ENCODE measurements at places on chromosomes 4 and X. TPM values are rescaled to one million over a fixed set of nuclear protein-coding genes. Genes with fewer than 3 reads are reported as not detected.

Gene PFKFB1
- polyA plus RNA-seq, result 0.13 TPM

GRCh38 chr4:67292045-67292444 lies 253.3 kb downstream of the CENPC start:
- DNase-seq, result no peak

Gene ARMCX1
- polyA plus RNA-seq, result 0.05 TPM

DNA sequence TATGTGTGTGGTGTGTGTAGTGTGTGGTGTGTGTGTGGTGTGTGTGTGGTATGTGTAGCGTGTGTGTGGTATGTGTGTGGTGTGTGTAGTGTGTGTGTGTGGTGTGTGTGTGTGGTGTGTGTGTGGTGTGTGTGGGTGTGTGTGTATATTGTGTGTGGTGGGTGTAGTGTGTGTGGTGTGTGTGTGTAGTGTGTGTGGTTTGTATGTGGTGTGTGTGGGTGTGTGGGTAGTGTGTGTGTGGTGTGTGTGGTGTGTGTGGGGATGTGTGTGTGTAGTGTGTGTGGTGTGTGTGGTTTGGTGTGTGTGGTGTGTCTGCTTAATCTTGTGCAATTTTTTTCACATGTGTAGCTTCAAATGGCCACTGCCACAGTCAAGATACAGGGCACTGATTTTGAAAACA lies 94.5 kb downstream of the CPZ start:
- DNase-seq, result no peak

DNA sequence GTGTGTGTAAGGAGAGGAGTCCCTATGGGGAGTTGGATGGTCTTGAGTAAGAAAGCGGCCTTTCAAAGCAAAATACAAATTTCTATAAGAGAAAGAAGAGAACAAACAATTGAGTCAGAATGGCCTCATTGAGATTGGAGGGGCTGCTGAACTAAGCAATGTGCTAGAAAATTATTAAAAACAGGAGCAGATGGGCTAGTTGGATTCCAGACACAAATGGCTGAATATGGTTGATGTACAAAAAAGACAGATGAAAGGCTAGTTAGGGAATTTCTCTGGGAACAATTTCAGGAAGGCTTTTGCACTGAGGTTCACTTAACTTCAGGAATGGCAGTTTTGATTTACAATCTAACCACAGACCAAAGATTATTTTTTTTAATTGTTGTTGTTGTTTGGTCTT lies 1806.8 kb upstream of the TENM3 start:
- no peak for DNase-seq

Gene FATE1
- polyA plus RNA-seq, result 0.26 TPM

GRCh38 chr4:184329659-184330400 lies 112.2 kb upstream of the ENPP6 start:
- peak; percentile 90 for DNase-seq

DNA sequence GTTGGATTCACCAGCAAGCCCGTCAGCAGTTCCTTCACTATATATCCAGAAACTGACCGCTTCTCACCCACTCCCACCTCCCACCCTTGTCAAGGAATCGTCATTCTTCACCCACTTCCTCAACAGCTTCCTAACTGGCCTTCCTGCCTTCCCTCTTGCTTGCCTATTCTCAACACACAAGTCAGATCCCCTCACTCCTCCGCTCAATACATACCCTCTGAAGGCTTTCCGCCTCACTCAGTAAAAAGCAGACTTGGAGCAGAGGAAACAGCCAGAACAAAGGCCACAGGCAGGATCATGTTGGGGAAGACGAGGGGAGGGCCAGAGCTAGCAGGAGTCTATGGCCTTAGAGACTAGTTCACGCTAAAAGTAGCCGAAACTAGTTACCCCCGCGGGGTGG lies 23.7 kb downstream of the RWDD4 start:
- no peak for DNase-seq

Gene ETDB
- polyA plus RNA-seq, result not detected

- no peak for DNase-seq
These were observed 12.5 kb downstream of the L1CAM start for GRCh38 chrX:153873282-153874084.

GRCh38 chrX:40104630-40104984 lies 6.8 kb upstream of the BCOR start:
- DNase-seq, result no peak

GRCh38 chr4:110452546-110452945 lies 23.4 kb upstream of the ENPEP start:
- no peak for DNase-seq

Gene ARHGAP4
- 81.6 TPM for polyA plus RNA-seq

Gene VEGFC
- not detected for polyA plus RNA-seq

- no peak for DNase-seq
These were observed 144.4 kb downstream of the PCDH18 start for GRCh38 chr4:137387924-137388323.

DNA sequence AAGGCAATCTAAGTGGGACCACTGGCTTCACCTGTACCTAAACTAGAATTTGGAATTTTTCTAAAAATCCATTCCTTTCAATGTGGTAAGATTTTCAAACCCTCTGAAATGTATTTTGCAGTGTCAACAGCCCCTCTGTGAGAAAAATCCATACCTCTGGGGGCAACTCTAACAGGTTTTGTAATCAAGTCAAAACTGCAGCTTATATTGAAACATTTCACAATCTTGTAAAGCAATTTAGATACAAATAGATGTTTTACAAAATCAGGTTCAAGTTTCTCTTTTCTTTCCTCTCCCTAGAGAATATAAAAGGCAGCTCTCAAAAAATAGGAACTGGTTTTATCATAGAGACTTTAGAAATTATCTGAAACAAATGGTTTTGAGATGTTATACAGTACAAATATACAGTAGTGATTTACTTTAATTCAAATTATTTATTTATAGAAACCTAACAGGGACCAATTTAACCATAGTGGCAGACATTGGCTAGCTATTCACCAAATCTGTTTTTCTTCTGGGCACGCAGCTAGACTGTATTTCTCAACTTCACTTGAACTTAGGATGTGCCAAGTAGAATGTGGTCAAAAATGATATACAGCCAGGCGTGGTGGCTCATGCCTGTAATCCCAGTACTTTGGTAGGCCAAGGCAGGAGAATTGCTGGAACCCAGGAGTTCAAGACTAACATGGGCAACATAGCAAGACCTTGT lies 36.3 kb upstream of the SPINK2 start:
- DNase-seq, result no peak

DNA sequence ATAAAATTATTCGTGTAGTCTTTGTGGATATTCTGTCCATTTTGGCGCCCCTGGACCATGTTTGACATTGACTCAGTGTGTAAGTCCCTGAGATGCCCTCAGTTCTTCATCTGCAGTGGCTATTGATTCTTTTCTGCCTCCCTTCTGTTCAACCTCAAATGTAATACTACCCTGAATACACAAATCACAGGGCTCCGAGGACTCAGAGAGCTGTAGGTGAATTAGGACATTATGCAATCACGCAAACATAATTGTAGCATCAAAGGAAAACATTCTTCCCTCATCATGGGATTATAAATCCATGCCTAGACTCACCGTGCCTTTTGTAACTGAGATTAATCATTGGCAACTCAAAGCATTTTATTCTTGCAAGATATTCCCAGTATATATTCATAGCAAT lies 161.4 kb upstream of the PACRGL start:
- DNase-seq, result no peak

Gene BCORL1
- polyA plus RNA-seq, result 1.7 TPM

Gene SLC26A1
- 0.96 TPM for polyA plus RNA-seq

Gene SPATA4
- polyA plus RNA-seq, result not detected

Gene PRDM8
- 0.09 TPM for polyA plus RNA-seq

DNA sequence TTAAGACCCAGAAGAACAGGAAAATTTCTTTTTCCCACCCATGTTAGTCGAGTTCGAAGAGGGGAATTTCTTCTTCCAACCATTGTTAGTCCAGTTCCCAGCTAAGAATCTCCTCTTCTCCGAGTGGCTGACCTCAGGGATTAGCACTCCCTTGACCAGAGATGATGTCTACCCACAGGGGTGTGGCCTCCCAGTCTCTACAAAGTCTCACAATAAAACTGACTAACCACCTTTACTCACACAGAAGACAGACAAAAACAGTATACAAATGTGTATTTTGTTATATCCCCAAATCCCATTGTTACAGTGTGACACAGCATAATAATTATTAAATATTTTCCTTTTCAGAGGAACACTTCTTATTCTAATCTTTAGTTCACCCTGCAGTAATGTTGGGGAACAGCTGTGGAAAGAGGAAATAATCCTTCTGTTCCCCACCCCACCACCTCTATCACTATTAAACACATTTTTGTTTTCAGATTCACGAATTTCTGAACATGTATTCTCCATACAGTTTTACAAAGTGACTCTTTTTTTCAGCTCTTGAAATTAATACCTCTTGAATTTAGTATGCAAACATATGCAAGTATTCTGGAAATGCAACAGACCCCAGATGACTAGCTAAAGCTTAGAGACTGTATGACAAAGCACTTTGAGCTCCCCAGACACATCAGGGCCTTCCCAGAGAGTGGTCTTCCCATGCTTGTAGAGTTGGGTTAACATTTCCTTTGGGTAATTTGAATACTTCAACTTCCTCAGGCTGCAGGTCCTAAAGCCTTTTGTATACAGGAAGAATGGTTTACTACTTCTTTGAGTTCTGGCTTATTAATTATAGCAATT lies 62.5 kb upstream of the NFKB1 start:
- DNase-seq, result no peak

Gene HSFX4
- 0.15 TPM for polyA plus RNA-seq

Gene SLC7A11
- polyA plus RNA-seq, result 1.8 TPM

DNA sequence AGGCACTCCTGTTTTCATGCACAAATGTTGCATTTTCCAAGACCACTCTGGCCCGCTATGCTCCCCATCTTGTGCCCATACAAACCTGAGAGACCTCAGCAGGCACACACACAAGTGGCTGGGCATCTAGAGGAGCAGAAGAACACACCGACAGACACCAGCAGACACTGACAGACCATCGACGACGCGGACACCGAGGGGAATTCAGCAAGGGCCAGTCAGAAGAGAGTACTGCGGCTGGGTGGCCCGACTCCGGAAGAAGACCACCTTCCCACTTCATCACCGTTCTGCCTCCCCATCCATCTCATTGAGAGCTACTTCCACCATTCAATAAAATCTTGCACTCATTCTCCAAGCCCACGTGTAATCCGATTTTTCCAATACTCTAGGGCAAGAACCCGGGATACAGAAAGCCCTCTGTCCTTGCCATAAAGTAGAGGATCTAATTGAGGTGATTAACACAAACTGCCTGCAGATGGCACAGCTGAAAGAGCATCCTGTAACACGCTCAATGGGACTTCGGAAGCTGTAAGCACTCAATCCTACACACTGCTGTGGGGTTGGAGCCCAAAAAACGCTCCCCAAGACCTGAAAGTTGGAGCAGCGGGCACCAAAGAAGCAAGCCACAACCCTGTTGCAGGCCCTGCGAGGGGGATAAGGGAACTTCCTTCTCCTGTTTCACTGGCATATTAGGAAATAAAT lies 780.9 kb downstream of the ARAP2 start:
- no peak for DNase-seq

Gene ARHGAP6
- polyA plus RNA-seq, result 0.94 TPM

Gene CCSER1
- polyA plus RNA-seq, result 1.2 TPM

DNA sequence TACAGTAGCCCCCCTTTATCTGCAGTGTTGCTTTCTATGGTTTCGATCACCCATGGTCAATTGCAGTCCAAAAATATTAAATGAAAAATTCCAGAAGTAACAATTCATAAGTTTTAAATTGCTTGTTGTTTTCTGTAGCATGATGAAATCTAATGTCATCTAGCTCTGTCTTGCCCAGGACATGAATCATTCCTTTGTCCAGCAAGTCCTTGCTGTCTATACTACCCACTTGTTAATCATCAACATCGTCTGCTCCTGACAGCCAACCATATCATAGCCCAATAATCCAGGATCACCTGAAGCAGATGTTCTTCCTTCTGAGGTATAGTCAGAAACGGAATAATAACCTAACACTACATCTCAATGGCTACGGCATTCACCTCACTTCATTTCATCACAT lies 79.8 kb downstream of the ADAMTS3 start:
- no peak for DNase-seq

- no peak for DNase-seq
These were observed 32.5 kb upstream of the SLC2A9 start for GRCh38 chr4:10053635-10054453.

Gene CXorf38
- polyA plus RNA-seq, result 14.4 TPM

Gene ZMAT1
- polyA plus RNA-seq, result 1.2 TPM

- peak; percentile 65 for DNase-seq
These were observed 1.2 kb upstream of the NEUROG2 start for GRCh38 chr4:112517067-112517634.

GRCh38 chrX:148541584-148541940 lies 41.1 kb downstream of the AFF2 start:
- DNase-seq, result no peak

Gene SYTL5
- 0.06 TPM for polyA plus RNA-seq

DNA sequence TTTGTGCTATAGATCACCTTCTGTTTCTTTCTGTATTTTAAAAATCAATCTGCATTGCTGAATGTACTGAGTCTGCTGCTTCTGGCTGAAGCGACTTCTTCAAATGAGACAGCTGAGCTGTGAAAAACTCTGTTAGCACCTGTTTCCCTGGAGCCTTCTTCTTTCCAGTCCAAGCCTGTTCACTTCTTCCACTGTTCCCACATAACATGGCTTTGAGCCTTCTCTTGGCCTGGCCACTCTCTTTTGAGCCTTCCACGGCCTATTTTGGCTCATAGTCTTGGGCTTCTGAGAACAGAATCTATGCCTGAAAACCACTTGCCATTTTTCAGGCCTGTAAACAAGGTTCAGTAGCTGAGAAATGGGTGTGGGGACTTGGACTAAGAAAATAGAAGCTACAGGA lies 132.9 kb upstream of the IGFBP7 start:
- DNase-seq, result no peak

Gene JADE1
- polyA plus RNA-seq, result 19.4 TPM

Gene SULT1E1
- polyA plus RNA-seq, result not detected

DNA sequence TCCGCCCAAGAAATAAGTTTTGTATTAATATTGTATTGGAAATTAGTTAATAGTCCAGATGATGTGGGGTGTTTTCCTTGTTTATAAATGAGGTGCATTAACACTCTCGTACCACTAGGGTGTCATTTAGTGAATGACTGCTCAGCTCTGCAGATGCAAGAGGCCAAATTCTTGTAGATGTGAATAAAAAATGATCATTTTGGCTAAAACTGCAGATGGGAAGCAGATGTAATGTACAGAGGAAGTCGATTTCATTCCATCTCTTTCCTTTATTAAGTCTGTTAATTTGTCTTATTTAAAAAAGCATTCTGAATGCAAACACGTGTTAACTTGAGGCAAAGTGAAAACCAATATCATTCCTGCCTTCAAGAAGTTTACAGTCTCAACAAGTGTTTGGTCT lies 108.1 kb downstream of the DHX15 start:
- DNase-seq, result no peak

- DNase-seq, result no peak
These were observed 6.4 kb upstream of the SLC10A6 start for GRCh38 chr4:86855572-86855971.

GRCh38 chrX:152884171-152884570 lies 13.7 kb upstream of the ZNF185 start:
- no peak for DNase-seq

DNA sequence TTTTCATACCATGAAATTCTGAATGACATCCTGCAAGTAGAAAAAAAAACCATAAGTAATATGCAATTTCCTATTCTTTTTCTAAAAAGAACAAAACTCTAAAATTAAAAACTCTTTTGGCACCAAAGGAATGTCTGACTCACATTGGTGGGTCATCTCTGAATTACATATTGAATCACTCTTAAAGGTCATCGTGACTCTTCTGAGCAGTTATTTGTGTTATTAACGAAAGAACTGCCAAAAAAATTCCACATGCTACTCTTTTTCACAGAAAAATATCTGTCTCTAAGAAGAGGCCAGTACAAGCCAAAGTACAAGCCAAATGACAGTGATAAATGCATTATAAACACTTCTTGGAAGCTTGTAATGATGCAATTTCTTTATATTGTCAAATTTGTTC lies 282.2 kb downstream of the GUCY2F start:
- no peak for DNase-seq

All from GM12878 (cell line).